ENCODE measurements at places on chromosomes 6 and 20. TPM values are rescaled to one million over a fixed set of nuclear protein-coding genes. Genes with fewer than 3 reads are reported as not detected.

GRCh38 chr20:24648481-24648880, 179.1 kb downstream of the SYNDIG1 start:
- peak; percentile 38 for DNase-seq

DNA sequence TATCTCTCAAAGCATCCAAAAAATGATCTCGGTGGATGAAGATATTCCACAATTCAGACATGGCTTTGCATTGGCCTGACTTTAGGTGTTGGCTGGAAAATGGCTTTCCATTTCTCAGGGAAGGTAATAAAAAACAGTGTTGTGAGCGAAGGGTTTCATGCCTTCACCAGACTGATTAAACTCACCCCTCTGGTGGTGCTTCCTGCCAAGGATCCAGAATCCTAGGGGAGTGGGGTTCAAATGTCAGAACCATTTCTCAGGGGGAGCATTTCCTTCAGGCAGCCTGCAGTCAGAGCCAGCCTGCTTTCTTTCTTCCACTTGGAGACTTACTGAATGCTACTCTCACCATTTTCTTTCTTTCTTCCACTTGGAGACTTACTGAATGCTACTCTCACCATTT, 45.7 kb upstream of the SMIM28 start:
- no peak for DNase-seq

DNA sequence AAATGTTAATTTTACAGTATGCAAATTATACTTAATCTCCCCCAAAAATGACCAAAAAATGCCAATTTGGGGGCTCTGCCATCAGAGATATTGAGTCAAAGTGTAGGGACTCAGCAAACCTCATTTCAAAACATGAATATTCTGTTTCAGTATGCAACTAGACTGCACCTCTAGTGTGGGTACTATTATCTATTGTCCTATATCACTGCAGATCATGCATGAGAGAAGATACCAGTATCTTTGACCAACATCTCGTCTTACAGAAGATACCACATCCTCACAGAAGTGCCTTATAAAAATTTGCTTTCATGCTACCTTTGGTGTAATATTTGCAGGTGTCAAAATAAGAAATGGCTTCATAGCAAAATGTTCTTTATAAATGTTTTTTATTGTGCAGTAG, 623.8 kb downstream of the TENT5A start:
- DNase-seq: no peak

- no peak for DNase-seq
Observed at GRCh38 chr6:111759331-111759835, 113.9 kb downstream of the FYN start.

DXO gene
- 25.0 TPM for total RNA-seq

GRCh38 chr20:56764671-56765070, 135.6 kb downstream of the TFAP2C start:
- no peak for DNase-seq

GRCh38 chr6:129429956-129430355, 280.0 kb downstream of the ARHGAP18 start:
- no peak for DNase-seq

DNA sequence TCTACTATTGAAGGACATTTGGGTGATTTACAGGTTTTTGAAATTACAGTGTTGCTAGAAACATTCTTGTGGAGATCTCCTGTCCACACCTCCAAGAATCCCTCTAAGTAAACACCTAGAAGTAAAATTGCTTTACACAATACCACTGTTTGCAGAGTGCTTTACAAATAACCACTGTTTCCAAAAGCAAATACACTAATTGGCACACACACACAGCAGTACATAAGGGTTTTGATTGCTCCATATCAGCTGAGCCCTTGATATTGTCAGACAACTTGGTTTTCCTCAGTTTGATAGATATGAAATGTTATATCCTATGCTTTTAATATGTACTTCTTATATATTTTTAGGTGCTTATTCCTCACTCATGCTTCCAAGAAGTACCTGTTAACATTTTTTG, 6.3 kb downstream of the HMGN4 start:
- no peak for DNase-seq

GRCh38 chr6:52704060-52704459, 33.1 kb downstream of the TMEM14A start:
- DNase-seq: no peak

ANKRD6 gene
- 6.0 TPM for total RNA-seq

COL11A2 gene
- 1.3 TPM for total RNA-seq

DNA sequence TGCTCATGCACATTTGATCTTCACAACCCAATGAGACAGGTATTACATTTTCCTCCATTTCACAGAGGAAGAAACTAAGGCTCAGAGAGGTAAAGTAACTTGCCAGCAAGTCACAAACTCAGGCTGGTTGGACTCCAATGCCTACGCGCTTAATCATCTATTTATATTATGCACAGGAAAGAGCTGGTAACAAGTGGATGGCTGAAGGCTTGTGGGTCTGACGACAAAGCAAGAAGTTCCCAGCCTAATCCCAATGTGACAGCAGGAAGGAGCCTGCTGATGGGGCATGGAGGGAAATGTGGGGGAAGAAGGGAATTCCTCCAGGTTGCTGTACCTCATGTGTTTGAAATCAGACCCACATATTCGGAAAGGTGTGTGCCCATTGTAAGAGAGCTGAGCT, 3.9 kb downstream of the CDH22 start:
- no peak for DNase-seq

- no peak for DNase-seq
Observed at GRCh38 chr20:16711661-16712258, 18.1 kb upstream of the SNRPB2 start.

GRCh38 chr6:34349211-34349610, 43.3 kb downstream of the NUDT3 start:
- no peak for DNase-seq

CLPSL2 gene
- not detected for total RNA-seq

AIF1 gene
- 275 TPM for total RNA-seq

DNA sequence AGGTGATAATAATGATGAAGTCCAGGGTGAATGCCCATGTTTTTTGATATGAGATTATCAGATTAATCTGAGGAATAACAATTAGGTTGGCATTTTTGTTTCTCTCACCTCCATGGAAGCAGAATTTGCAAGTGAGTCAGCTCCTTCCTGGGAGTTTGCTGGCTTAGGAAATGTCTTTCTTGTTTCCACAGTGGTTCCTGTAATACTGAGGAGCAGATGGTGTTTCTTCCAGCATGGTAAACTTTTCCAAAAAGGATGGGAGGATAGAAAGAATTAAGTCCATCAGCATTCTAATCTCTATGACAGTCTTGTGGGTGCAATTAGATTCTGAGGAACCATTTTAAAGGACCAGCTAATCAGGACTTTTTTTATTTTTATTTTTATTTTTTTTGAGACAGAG, 40.5 kb downstream of the SNAP25 start:
- no peak for DNase-seq

CTAGE9 gene
- not detected for total RNA-seq

MED23 gene
- 37.4 TPM for total RNA-seq

SMLR1 gene
- total RNA-seq: not detected

PCMT1 gene
- total RNA-seq: 51.7 TPM

DNA sequence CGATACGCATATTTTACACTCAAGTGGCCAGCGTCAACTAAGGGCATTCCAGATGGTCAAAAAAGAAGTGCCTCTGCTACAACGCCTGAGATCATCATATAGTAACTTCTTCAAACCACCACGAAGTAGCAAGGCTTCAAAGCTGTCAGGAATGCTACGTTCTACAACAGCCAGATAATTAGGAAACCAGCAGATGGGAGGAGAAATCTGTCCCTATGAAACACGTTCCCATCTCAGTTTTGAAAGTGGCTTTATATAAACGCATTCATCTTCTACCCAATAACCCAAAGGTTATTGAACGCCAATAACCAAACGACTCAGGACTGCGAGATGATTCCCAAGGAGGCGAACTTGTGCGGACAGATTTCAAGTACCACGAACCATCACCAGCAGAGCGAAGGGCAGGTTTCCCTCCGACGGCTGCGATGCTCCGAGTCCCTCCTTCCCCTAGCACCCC, 1.2 kb downstream of the ABHD12 start:
- DNase-seq: no peak

TXLNB gene
- total RNA-seq: 3.6 TPM

GRCh38 chr6:31769684-31770371, 7.3 kb downstream of the VWA7 start:
- peak; percentile 96 for DNase-seq

DNA sequence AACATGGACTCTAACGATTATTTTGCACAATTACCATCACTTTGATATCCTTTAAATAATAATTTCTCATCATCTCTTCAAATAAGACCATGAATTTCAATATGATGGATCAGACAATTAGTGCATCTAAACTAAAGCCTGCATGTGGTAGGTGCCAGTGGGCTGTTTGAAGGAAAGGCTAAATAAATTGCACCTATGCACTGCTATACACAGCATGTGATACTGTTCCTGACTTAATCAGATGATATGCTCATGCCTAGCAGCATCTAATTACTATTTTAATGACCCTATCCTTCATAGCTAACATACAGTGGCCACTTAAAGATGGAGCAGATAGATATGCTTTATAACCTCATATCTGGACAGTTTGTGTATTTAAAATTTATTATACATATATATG, 731.6 kb upstream of the MANEA start:
- no peak for DNase-seq

DNA sequence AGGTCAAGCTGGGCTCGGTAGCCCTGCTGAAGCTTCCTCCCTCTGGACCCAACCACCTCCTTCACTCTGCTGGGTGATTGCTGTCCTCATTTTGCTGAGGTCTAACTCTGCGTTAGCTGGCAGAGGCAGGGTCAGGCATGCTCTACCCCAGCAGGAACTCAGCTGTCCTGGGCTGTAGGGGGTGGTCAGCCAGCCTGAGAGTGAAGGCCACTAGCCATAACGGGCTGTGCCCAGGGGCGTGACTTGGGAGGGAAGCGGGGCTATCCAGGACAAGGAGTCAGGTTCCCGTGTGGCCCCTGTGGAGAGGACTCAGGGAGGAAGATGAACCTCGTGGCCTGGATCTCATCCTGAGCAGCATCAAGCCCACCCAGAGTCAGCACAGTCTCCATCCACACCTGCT, 761 bp downstream of the CST5 start:
- DNase-seq: no peak

DNA sequence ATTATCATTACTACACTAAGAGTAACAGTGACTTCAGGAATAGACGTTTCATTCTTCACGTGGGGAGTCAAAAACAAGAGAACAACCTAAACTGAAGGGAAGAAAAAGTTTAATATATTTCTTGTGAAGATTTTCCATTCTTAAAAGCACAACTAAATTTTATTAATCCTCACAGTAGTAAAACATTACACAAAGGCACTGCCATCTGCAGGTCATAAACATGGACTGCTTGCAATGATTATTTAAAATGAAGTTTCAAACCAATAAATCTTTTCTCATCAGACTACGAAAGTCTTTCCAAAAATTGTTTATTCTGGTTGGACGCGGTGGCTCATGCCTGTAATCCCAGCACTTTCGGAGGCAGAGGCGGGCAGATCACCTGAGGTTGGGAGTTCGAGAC, 2.6 kb downstream of the NCOA5 start:
- DNase-seq: no peak

GRCh38 chr6:5682530-5682929, 324.2 kb downstream of the NRN1 start:
- no peak for DNase-seq

DNA sequence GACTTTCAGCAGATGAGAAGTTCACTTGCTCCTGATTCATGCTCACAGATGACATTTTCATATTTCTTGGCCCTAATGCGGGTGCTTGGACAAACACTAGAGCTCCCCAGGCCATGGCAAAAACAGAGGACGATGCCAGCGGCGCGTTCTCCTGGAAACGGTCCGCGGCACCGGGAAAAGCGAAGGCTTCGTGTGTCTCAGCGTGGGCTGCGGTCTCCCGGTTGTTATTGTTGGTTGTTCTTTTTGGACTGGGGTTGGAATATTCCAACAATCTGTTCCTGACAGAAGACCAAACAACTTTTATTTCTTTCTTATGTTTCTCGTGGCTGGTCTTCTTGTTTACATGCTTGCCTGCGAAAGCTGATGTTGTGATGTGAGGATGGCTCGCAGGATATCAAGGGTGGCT, 46.8 kb upstream of the NEDD9 start:
- no peak for DNase-seq

- DNase-seq: no peak
Observed at GRCh38 chr20:6611911-6612605, 155.4 kb upstream of the BMP2 start.

DNA sequence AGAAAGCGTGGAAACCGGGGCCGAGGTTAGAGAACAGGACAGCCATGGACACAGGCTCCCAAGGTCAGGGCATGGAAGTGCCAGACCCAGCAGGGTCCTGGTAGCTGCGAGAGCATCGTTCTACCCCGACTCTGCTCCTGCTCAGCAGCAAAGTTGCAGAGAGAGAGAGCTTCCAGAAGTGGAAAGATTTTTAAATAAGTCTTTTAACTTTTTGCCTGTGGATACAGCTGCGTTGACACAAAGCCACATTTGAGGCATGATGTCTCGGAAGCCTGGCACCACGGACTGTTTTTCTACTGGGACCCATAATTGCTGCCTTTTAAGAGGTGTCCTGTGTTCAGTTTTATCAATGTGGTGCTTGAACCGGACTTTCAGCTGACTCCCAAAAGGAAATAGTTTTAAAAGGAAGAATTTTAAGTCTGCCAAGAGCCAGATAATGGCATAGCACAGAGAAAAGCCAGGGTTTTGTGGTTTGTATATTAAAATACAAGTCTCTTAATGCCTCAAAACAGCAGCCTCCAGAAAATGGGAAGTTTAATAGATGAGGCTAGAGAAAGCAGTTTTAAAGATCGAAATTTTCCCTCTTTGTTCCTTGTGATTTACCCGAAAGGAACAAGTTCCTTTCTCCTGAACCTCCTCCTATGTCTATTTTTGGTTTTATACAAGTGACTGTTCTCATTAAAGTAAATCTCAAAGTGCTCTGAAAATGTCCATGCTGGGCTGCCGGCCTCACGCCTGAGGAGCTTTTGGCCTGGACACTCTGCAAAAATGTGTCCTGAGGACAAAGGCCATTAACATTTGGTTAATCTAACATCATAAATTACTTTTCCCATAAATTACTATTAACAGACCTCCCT, 91.5 kb downstream of the RIN2 start:
- no peak for DNase-seq

DNA sequence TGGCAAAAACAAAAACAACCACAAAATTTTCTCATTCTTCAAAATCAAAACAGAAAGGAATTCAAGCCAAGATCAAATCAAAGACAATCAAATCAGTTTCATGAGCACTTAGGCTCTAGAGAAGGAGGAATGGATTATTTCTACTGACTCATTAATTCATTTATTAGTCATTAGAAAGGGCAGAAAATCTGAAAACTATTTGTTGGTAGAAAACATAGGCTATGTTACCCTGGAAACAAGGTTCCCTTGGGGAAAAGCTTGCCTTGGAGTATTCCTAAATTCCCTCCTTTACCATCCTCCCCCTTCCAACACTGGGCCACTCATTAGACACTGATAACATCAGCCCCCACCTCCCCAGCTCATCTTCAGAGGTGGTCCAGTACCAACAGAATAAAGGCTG, 17.5 kb downstream of the KIF16B start:
- no peak for DNase-seq

DNA sequence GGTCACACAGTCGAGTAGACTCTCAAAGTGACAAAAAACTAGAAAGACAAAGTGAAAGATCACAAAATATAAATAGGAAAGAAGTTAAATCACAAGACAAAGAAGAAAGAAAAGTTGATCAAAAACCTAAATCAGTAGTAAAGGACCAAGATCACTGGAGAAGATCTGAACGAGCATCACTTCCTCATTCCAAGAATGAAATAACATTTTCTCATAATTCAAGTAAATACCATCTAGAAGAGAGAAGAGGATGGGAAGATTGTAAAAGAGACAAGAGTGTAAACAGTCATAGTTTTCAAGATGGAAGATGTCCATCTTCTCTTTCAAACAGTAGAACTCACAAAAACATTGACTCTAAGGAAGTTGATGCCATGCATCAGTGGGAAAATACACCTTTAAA, 31.6 kb upstream of the GJA10 start:
- DNase-seq: no peak

ACSS1 gene
- total RNA-seq: 41.3 TPM
